ENCODE measurements at places on chromosomes 6 and 20.

GRCh38 chr6:13177664-13178063, 150.7 kb downstream of the TBC1D7 start:
- DNase-seq = no peak

DNA sequence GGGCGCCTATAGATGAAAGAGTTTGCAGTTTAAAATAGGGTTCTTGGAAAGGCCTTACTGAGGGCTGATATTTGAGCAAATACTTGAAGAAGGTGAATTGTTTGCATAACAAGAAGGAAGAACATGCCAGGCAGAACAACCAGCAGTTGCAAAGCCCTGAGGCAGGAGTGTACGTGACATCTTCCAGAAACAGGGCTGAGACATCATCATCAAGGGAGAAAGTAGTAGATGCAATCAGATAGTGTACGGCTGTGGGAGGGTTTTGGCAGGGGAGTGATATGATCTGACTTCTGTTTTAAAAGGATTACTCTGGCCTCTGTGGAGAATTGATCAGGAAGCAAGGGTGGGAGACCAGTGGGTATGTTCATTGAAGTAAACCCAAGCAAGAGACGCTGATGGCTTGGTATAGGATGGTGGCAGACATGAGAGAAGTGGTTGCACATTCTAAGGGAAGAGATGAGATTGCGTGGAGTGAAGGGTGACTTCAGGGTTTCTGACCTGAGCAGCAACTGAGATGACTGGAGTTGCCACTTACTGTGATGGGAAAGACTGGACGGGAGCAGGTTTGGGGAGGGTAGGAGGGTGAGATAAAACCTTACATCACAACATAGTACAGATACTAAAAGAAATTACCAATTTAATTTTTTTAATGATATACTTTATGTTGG, 28.8 kb downstream of the RIOK1 start:
- no peak for DNase-seq

DNA sequence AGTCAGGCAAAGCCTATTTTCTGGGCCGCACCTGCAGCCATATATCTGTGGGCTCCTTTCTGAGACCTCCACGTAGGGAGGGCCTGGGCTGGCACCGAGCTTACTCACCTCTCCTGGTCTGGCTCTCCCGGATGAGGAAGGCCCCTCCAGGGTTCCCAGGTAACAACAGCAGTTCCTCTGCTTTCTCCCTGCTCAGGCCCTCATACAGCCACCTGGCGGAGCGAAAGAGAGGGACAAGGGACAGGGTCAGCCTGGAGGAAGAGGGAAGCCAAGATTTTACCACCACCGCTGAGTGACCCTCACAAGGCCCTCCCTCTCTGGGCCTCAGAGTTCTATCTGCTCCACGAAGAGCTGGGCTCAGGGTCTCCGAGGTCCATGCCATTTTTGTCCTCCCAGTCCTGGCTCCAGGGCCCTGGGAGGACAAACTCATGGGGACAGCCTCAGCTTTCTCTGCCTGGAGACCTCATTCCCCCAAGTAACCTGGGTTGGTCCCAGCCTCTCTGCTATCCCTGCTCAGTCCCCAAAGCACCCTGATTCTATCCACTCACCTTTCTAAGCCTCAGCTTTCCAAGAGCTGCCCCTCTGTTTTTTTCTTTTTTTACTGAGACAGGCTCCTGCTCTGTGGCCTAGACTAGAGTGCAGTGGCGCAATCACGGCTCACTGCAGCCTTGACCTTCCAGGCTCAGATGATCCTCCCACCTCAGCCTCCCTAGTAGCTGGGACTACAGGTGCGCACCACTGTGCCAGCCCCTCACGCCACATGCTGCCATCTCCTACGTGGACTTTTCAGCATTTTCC, 13.3 kb downstream of the SLA2 start:
- DNase-seq = no peak

- DNase-seq = no peak
These were observed 11.3 kb downstream of the SLC2A12 start for GRCh38 chr6:134041093-134041492.

- no peak for DNase-seq
These were observed 8.4 kb downstream of the PSMA7 start for GRCh38 chr20:62134735-62135231.

DNA sequence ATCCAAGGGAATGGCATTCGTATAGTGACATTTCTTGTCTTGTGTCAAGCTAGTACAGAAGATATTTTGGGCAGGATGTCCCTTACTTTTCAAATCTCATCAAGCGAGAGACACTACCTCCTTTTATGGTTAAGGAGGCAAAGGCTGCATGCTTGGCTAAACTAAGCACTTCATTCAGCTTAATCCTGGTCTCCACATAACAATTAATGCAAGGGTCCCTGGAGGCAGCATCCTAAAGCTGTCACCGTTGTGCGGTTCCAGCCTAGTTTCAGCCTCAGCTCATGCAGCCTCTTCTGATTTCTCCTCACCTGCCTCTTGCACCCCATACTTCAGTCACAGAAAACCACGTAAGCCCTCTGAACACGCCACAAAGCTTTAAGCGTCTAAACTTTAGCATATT, 67.1 kb upstream of the SLC22A23 start:
- no peak for DNase-seq

GRCh38 chr20:1876975-1877608, 18.1 kb upstream of the SIRPA start:
- DNase-seq = no peak

Data from NCI-H2171 (cell line).